ENCODE measurements at places on chromosomes 2 and 18. TPM values are rescaled to one million over a fixed set of nuclear protein-coding genes. Genes with fewer than 3 reads are reported as not detected.
A peak's percentile ranks its signal among the peaks of the same experiment; 100 is the strongest.

IL1R2 gene
- total RNA-seq = not detected

- DNase-seq = no peak
These were observed 155.5 kb downstream of the TGIF1 start for GRCh38 chr18:3605486-3605952.

SF3B1 gene
- total RNA-seq = 308 TPM

- peak; percentile 56 for DNase-seq
These were observed 43.4 kb downstream of the PLEKHA3 start for GRCh38 chr2:178523596-178524134.

DNA sequence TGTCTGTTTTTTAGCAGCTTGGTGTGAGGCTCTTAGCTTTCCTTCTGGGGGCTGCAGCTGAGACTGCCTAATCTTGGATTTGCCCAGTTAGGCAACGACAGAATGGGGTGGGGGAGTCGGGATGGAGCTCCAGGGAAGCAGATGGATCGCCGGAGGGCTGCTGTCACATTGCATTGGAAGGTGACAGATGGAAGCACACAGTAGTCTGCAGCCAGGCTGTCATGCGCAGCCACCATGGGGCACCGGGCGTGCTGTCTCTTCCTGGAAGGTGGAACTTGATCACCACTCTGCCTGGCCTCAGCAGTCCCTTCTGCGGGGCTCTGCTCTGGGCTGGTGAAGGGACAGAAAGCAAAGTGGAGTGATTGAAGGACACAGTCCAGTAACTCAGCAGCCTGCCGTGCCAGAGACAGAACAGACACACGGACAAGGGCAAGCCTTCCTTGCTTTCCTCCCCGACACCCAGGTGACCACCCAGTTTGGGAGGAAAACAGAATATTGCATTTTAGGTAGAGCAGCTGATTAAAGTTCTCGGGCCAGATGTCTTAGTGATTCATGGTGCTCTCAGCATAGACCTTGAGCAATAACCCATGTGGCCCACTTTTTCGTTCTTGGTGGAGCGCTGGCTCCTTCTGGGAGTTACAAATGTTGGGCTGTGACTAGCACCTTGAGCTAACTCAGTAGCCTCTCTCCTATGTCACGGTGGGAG is 40.9 kb downstream of the RNF144A start:
- no peak for DNase-seq

LHCGR gene
- total RNA-seq = not detected

DNA sequence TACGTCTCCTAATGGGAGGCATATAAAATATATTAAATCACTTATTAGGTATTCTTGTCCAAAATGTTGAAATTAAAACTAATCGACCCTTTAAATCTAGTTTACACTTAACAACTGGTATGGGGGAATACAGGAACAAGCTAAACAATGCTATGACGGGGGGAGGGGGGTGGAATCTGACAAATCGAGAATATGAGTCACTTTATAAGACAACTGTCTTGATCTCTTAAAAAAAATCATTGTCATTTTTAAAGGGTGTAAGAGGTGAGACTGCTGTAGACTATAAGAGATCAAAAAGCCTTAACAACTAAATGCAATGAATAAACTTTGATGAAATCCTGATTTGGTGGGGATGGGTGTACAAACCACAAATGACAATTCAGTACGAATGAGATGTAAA is 6.0 kb downstream of the MAP3K2 start:
- no peak for DNase-seq

FOXI3 gene
- 2.6 TPM for total RNA-seq

- DNase-seq = peak; percentile 31
These were observed 191.0 kb downstream of the NDUFA10 start for GRCh38 chr2:239834143-239834542.

- no peak for DNase-seq
These were observed 300.1 kb downstream of the NOL4 start for GRCh38 chr18:33924576-33924975.

GRCh38 chr2:70966681-70967080 is 11.7 kb upstream of the ANKRD53 start:
- peak; percentile 39 for DNase-seq

DNA sequence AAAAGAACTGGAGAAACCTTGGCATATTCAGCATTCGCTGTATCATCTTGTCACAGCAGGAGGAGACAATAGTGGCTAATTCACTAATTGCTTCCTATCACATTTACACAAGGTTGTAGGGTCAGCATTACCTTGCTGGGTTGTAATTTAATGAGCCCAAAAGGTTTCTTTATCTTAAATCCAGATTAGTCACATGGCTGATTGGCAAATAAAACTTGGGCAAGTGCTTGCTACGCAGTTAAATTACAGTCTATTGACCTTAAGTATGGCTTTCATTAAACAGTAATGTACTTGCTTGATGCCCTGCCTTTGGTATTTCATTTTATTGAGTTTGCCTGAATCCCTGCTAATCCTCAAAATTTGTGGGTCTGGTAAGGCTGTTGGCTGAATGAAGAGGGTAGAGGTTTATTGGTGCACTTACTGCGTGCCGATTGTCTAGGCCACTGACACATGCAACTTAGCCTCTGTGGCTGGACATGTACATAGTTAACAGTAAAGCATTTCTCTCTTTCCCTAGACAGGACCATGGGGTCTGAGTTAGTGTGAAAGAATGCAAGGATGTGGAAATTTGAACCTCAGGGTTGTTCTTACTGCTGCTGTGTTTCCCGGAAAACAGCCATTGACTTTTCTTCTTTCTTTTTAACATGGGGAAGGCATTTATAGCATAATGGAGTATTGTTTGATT is 34.3 kb downstream of the FMNL2 start:
- no peak for DNase-seq

CYP26B1 gene
- total RNA-seq = 0.91 TPM

DNA sequence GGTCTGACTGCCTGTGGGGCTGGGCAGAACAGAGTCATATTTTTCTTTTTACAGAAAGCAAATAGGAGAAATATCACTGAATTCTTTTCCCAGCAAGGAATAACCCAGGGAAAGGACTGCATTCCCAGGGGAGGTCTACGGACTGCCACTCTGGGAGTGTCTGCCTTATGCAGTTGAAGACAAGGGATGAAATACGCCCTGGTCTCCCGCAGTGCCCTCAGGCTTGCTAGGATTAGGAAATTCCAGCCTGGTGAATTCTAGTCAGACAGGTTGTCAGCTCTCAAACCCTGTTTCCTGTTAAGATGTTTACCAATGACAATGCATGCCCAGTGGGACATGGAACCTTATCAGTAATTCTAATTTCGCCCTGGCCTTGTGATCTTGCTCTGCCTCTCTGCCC is 30.3 kb upstream of the PDK1 start:
- peak; percentile 51 for DNase-seq

DNA sequence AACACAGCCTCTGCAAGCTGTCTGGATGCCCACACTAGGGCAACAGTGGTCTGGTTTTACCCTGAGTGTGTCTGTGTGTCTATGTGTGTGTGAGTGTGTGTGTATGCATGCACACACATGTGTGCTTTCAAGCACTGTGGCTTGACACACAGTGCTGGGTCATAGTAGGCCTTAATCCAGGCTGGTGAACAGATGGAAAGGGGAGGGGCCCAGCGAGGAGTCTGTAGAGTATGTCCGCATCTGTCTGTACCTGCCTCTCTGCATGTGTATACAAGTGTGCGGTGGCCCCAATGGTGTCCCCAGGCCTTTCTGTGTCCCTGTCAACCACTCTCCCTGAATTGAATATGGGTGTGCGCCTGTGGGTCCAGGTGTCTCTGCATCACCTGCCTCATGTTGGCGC is 9.3 kb upstream of the KCNIP3 start:
- no peak for DNase-seq

DNA sequence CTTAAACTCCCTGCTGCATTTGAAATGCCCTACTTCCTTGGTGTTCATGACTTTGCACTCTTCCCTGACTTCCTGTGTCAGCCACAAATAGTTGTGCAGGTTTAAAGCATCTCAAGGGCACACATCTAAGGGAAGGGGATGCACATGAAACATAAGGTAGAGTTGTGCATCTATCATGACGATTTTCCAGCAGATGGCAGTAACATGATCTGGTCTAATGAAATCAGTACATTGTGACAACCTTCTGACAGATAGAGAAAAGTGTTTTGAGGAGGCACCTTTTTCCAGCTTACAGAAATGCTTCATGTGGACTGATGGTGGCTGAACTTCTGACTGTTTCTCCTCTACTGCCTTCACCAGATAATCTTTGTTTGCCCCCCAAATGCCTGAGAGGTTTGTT is 238.9 kb downstream of the XIRP2 start:
- DNase-seq = no peak

GRCh38 chr2:16760426-16760825 is 94.8 kb upstream of the CYRIA start:
- DNase-seq = no peak

All from endodermal cell (in vitro differentiated cells).